ENCODE measurements at places on chromosomes 2 and 18.
A peak's percentile ranks its signal among the peaks of the same experiment; 100 is the strongest.

GRCh38 chr2:220857368-220857767 lies 714.7 kb downstream of the EPHA4 start:
- DNase-seq: no peak

- DNase-seq: no peak
These were observed 116.2 kb downstream of the METTL8 start for GRCh38 chr2:171317492-171318125.

GRCh38 chr2:218169757-218170546 lies 3.2 kb upstream of the CXCR1 start:
- DNase-seq: no peak

- DNase-seq: no peak
These were observed 448.9 kb upstream of the SLC14A2 start for GRCh38 chr18:45166341-45166835.

DNA sequence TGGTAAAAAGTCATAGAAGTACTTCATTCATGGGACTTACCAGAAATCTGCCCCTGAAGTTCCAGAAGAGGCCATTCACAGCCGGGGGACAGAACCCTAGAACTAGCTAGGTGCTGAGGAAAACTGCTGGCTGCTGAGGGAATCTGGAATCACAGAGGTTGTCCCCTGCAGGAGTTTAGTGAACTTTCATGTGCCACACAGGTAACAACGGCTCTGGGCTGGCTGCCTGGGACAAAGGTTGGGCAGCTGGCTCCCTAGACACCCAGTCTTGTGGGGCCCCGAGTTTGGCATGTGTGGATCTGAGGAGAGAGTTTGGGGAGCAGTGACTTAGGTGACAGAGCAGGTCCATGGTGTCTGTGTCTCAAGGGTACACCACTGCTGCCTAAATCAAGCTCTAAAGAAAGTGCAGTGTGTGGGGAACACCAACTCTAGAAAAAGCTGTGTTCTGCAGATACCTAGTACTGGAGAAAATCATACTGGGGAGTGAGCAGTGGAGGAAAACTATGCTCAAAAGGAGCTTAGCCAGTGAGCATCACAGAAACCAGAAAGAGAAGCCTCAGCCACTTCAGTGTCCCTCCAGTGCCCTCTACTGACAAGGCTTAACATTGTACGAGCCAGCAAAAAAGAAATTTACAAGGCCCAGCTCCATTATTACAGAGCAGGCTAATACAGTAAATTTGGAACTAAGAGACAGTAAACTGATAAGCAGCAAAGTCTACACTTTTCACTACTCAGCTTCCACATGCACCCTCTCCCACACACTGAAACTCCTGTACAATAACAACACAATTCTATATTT lies 15.2 kb downstream of the GALNT3 start:
- no peak for DNase-seq

DNA sequence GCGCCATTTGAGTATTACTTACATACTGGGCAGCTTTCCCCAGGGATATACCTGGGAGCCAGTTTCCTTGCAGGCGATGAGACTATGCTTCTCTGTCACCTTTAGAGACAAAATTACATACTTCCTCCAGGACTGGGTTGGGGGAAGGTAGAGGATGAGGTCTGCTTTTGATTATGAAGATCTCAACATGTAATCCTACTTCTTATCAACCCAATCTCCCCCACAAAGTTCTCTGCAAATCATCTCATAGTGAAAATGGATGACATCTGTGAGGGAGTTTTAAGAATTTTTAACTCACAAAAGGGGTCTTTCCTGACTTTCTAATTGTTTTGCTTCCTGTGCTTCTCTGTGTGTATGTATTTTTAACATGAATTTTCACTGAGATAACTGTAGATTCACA lies 81.9 kb downstream of the TMEM131 start:
- DNase-seq: peak; percentile 52

DNA sequence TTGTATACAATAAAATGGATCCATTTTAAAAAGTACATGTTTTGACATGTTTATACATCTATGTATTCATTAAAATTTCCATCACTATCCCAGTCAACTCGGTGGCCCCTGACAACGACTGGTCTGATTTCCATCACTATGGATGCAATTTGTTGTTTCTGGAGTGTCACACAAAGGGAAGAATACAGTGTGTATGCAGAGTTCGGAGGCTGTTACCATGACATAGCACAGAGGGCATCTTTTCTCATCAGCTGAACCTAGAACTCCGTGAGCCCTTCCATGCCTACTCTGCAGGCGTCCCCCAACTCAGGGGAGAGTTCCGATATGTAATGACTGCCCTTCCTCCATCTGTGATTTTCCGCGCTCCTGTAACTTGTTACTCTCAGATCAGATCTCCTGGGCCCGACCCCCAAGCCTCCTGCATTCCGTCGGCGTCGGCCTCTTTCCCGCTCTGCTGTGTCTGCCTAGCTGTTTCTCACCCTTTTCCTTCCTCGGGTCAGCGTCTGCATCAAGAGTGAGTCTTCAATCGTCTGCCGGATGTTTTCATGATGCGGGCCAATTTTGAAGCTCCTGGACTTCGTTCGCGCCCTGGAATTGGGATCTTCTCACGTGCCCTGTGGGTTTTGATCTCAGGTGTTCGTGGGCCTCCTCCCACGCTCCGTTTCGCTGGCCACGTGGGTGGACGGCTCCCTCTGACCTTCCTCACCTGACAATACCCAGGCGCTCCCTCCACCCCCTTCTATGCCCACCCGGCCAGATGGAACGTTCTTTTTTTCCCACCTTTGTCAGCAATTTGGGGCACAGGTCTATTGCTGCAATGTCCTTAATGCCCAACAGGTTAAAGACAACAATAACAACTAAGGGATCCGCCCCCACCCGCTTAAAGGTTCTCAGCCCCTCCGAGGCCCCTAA lies 161.0 kb downstream of the TWIST2 start:
- DNase-seq: no peak

GRCh38 chr2:83823229-83823628 lies 635.9 kb downstream of the SUCLG1 start:
- no peak for DNase-seq

GRCh38 chr2:220153118-220153517 lies 525.7 kb downstream of the SLC4A3 start:
- no peak for DNase-seq

GRCh38 chr18:46677611-46678010 lies 20.6 kb upstream of the LOXHD1 start:
- no peak for DNase-seq

- DNase-seq: no peak
These were observed 237.4 kb downstream of the RNF144A start for GRCh38 chr2:7154656-7155055.

- DNase-seq: no peak
These were observed at the start of gene MTA3 for GRCh38 chr2:42568401-42569115. Gene MTA3, plus strand, starts transcription at chr2:42568632. Its CDS starts 114 bp downstream, at chr2:42568746.

GRCh38 chr18:3513481-3513880 lies 63.5 kb downstream of the TGIF1 start:
- DNase-seq: no peak

GRCh38 chr2:85673716-85674375 lies 5.8 kb upstream of the SFTPB start:
- DNase-seq: no peak

- DNase-seq: no peak
These were observed 125.5 kb upstream of the SERTAD2 start for GRCh38 chr2:64779117-64779690.

DNA sequence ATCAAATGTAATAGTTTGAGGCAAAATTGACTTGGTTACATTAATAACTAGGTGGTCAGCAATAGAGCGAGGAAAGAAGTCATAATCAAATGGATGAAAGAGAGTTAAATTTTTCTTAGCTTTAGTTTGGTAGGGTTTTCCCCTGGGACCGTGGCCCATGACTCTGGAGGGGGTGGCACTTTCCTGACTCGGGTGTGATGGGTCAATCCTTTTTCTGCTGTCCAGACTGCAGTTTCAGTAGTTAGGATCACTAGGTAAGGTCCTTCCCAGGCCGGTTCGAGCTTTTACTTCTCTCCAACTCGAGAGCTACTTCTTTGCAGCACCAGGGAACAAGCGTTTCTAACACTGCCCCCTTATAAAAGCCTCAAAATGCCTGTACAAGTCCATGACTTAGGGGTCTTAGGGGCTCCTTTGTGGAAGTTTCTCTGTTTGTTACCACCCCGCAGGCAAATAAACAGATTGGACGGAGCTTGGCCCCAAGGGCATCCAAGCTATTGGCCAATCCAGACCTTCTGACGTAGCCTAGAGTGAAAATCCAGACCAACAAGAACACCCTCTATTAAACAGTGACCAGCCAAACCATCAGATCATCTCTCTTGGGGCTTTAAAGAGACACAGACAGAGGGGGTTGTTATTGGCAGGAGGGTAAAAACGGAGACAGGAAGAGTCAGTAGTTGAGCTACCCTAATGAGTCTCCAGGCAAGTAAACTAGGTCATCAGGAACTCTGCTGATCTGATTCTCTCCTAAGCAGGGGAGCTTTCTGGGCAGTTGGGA lies 9.4 kb upstream of the CEP68 start:
- DNase-seq: no peak

- no peak for DNase-seq
These were observed 74.4 kb downstream of the SOX11 start for GRCh38 chr2:5766561-5766960.

DNA sequence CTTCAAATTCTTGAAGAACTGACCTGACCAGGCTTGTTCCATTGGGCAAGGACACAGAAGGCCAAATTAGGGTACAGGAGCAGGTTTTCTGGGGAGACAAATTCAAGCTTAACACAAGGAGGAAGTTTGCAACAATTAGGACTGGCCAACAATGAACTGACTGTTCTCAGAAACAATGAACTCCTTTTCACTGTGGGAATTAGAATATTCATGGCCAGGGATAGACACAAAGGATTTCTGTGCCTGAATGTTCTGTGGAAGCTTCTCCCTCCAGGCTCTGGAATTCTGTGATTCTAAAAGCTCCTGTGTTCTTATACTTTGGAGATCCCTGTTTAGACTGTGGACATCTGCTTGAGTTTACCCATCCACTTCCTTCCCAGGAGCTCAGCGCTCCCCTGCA lies 15.2 kb downstream of the SMYD1 start:
- no peak for DNase-seq

- DNase-seq: peak; percentile 68
These were observed at the start of gene RSAD2 for GRCh38 chr2:6877402-6878304. Gene RSAD2, plus strand, starts transcription at chr2:6877777. Its CDS starts 24 bp downstream, at chr2:6877801.

Data from Jurkat, Clone E6-1 (cell line).